ENCODE measurements at places on chromosomes 2 and 18.

- no peak for DNase-seq
Observed at GRCh38 chr18:13617826-13618515, 108.4 kb downstream of the FAM210A start.

- peak; percentile 69 for DNase-seq
Observed at GRCh38 chr2:9753276-9753600, 90.0 kb upstream of the TAF1B start.

GRCh38 chr2:45128580-45128997 is 119.3 kb upstream of the SIX2 start:
- peak; percentile 73 for DNase-seq

- no peak for DNase-seq
Observed at GRCh38 chr18:77405096-77405495, 155.4 kb downstream of the GALR1 start.

DNA sequence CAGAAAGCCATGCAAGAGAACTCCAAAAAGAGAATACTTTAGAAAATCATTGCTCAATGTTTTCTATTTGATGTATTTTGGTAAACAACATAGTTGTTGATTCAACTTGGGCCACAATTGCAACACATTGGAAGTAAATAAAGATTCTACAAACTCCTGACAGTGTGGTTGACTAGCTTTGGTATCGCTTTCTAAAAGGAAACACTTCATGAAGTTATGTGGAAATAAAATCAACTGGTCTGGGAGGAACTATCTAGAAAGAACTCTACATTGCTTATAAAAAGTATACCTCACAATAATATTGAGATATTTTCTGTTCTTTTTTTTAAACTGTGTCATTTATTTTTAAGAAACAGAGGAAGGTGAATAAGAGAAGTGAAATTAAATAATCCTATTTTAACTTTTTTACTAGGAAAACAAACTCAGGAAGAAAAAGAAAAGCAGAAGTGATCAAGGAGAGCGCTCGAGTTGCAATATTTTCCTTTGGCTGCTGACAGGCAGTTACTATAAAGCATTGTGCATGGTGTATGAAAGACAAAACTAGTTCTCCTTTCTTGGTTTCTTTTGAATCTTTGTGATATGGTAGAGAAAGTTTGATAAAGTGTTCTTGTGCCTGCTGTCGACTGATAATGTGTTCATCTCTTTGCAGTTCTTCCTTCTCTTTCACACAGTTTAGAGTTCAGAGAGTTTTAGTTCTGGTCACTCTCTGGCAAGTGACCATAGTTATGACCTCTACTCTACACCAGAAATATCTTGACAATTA is 3.0 kb downstream of the DHRS9 start:
- DNase-seq = no peak

Data from HFF-Myc (cell line).